ENCODE measurements at places on chromosomes 3 and 15.

- no peak for DNase-seq
Measured at GRCh38 chr3:67377299-67377698, 277.1 kb downstream of the SUCLG2 start.

DNA sequence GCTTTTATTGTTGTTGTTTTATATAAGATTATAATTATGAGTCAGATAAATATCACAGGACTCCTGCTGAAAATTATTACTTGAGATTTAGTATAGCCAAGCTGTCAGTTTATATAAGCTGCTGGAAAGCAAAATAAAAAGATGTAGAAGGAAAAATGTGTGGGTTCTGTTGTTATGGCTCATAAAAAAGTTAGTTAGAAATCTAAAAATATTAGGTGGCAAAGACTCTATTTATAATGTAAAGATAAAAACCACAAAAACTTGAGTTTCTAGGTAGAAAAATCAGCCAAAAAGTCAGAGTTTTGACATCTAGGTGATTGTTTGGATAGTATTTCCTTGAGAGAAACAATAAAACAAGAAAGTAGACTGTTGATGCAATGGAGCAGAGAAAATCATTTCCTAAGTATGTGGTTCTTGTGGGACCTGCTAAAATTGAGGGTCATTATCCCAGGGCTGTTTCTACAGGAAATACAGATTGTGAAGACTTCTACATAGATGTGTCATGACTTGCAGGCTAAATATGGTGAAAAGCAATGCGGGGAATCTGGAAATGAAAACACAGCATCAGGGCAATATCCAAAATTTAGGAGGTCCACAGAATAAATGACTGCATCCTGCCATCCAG is 1109.6 kb upstream of the CADM2 start:
- DNase-seq, result no peak

- no peak for DNase-seq
Measured at GRCh38 chr3:107796791-107797190, 274.0 kb downstream of the BBX start.

DNA sequence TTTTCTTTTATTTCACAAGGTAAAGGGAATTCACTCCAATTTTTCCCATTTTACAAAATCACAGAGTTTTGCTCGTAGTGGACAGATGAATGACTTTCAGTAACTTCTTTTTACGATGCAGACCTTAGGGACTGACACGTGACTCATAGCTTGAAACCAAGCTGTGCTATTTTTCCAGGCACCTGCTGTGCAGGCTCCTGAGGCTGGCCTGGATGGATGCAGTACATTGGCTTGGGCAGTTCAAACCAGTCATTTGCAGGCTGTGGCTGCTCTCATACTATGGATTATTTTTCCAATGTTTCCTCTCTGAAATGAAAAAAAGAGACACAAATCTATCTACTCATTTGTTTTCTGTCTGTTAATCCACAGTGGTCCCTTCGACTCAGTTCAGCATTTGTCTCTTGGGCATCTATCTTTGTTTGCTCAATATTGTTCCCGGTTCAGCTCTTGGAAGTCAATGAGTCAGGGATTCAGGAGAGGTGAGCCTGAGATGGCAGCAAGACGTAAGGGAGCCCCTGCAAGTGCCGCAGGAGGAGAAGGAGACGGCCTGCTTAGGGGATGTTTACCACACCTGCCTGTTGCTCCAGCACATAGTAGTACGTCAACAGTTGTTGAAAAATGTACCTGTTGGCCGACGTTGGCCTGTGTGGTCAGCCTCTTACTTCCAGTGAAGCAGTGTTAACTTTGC is 92.8 kb downstream of the SV2B start:
- DNase-seq, result no peak

GRCh38 chr3:193506921-193507320 is 47.8 kb downstream of the ATP13A4 start:
- DNase-seq, result no peak

Data from CD4-positive, CD25-positive, alpha-beta regulatory T cell (primary cell).